ENCODE measurements at places on chromosomes 1 and 21.
A peak's percentile ranks its signal among the peaks of the same experiment; 100 is the strongest.

- no peak for DNase-seq
Measured at GRCh38 chr1:18817795-18818435, 41.5 kb downstream of the TAS1R2 start.

GRCh38 chr21:25637851-25638659 lies 1.0 kb upstream of the JAM2 start:
- DNase-seq, result no peak

GRCh38 chr1:7680207-7680954 lies 90.7 kb upstream of the VAMP3 start:
- no peak for DNase-seq

GRCh38 chr1:85372683-85373377 lies 92.1 kb downstream of the DDAH1 start:
- DNase-seq, result no peak

- DNase-seq, result no peak
Measured at GRCh38 chr1:15094056-15094455, 59.5 kb upstream of the TMEM51 start.

DNA sequence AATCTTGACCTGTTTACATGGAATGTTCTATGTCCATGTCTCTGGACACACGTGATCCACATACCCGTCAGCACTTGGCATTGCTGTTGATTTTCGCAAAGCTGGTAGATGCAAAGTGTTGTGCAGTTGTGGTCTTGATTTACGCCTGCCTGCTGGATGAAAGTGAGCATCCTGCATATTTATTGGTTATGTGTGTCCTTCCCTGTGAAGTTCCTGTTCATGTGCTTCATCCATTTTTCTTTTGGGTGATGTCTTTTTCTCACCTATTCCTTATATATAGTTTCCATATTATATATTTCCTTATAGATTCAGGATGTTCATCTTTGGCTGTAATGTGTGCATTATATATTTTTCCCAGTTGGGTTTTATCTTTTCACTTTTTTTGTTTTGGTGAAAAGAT lies 6.5 kb downstream of the AGPAT3 start:
- DNase-seq, result no peak

DNA sequence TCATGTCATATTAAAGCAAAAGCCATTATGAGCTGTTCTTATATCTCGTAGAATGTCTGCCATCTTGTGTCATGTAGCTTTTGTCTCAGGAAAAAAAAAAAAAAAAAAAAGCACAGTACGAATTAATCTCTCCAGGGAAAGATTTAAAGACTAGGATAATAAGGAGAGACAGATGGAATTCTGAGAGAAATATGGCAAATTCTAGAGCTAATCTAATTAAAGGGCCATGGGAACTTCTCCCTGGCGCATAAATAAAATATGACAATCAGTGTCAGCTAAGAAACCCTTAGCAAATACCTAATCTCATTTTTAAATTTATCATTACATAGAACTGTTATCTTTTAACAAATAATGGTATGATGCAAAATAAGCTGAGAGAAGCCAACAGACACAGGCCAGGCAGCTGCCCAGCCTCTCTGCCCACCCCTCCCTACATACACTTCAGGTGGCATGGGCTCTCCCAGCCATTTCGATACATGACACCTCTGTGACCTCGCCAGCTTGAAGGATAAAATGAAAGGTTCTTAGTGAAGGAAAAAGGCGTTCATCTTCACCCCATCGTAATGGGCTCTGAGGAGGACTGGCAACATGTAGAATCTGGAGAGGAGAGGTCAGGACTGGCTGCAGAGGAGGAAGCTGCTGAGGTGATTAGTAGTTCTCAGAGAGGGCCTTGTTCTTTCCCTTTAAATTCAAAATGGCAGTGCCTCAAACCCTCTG lies 39.8 kb downstream of the DISC1 start:
- DNase-seq, result no peak

DNA sequence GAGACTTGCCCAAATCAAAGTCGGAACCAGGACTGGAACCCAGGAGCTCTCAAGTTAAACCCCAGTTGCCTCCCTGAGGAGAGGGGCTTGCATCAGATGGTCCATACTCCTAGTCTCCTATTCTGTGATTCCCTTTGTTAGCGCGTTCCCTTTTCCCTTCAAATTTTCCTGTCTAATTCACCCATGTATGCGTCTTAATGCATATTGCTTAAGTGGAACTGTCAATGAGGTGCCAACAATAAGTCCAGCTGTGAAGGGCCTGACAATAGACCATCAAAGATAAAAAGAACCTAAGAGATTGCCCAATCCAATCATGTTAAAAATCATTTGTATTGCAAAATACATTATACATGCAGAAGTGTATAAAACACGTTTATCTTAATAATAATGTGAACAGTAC lies 634 bp upstream of the SPATA6 start:
- DNase-seq, result no peak

DNA sequence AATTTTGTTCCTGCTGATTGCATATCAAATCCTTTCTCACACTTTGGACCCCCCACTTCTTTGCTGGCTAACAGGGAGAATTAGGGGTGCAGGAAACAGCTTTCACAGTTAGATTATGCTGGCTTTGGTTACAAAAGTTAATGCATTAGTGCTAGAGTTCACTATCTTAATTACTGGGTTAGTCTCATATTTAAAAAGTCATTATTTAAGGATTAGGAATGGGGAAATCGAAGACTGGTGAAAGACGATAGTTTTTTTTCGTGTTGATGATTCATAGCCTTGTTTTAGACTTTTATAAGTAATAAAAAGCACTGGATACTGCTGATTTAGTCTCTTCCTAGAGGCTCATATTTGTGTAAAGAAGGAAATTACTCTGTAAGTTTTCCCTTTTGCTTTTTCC lies 11.6 kb downstream of the ST6GALNAC3 start:
- no peak for DNase-seq

GRCh38 chr1:235583511-235584001 lies 66.0 kb downstream of the GNG4 start:
- no peak for DNase-seq

DNA sequence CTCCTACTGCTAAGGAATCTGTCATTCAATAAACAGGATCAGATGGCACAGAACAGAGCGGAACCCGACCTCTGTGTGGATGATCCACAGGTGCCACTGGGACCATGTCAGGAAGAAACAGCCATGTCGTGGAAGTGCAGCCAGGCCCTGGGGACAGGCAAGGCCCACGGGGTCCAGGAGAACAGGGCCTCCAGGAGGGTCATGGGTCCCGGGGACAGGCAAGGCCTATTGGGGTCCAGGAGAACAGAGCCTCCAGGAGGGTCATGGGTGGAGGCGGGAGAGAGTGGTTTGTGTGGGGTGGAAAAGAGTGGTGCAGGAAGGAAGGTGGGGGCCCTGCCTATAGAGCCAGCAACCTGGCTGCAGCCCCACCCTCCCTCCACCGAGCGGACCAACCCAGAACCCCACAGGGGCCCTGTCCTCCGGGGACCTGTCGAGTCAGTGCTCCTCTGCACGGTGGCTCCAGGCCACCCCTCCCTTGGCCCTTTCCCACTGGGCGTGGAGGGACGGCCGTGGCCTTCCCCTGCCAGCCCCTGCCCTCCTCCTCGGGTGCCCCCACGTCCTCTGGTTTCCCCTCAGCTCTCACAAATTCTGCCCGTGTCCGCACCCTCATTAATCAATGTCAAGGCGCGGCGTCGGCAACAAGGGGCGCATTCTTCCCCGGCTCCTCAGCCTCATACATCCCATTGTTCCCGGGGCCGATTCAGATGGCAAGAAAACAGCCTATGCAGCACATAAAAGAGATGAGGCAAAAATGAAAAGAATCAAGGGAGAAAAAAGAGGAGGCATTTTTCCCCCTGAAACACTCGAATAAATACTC lies 146.4 kb downstream of the PRDM16 start:
- DNase-seq, result no peak

GRCh38 chr1:184494929-184495328 lies 108.1 kb downstream of the C1orf21 start:
- DNase-seq, result no peak

- DNase-seq, result no peak
Measured at GRCh38 chr21:42193721-42194120, 25.2 kb upstream of the ABCG1 start.

- no peak for DNase-seq
Measured at GRCh38 chr1:159911326-159912070, 11.5 kb upstream of the CFAP45 start.

DNA sequence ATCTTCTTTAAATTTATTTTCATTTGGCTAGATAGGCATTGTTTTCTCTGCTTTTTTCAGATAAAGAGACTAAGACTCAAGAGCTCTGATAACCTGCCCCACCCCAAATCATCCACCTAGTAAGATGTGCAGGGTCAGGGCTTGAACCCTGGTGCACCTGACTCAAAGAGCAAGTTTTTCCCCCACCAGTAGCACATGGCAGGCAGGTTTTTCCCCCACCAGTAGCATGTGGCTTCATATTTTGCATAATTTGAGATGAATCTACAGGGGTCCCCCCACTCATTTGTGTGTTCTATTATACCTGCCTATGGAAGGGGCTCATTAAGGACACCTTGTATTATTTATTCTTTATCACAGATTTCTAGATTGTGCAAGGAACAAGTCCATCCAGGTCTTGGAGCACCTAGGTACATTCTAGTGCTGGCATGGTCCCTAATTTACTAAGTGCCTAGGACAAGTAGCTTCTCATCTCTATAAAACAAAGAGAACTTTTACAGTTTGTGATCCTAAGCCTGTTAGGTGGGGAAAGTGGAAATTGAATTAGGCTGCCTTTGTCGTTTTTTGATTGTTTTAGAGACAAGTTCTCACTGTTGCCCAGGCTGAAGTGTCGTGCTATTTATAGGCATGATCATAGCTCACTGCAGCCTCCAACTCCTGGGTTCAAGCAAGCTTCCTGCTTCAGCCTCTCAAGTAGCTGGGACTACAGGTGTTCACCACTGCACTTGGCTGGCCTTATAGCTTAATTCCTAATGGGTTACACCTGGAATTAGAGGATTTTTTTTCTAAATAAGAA lies 13.2 kb upstream of the CTSE start:
- DNase-seq, result no peak

GRCh38 chr1:200866521-200866920 lies 6.3 kb upstream of the GPR25 start:
- DNase-seq, result peak; percentile 61

DNA sequence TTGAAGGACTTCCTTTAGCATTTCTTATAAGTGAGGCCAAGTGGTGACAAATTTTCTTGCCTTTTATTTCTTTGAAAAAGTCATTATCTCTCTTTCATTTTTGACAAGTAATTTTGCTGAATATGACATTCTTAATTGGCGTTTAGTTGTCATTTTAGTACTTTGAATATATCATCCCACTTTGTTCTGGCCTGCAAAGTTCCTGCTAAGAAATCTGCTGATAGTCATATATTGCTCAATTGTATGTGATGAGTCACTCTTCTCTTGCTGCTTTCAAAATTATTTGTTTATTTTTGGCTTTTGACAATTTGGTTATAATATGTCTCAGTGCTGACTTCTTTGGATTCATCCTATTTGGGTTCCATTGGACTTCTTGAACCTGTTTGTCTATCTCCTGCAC lies 312.6 kb downstream of the DUSP10 start:
- DNase-seq, result no peak

- no peak for DNase-seq
Measured at GRCh38 chr21:41447356-41447755, 21.3 kb downstream of the MX1 start.
